SW480 (cell line): ENCODE measurements at places on chromosomes 11 and 22.
A peak's percentile ranks its signal among the peaks of the same experiment; 100 is the strongest.

DNA sequence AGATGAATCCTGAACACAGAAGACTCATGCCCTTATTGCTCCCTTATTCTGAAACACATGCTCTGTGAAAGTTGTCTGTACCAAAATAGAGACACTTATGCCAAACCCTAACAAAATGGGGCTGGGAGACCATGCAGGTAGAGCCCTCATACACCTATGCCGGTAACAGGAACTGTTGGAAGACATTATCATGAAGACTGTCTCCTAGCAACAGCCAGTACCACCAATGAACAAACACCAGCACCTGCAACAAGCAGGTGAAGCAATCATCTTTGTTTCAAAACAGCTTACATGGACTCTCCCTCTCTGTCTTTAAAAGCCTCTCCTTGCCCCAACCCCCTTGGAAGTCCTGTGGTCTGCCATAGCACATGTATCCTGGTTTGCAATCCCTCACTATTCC lies 17.2 kb downstream of the SLC5A4 start:
- no peak for DNase-seq

DNA sequence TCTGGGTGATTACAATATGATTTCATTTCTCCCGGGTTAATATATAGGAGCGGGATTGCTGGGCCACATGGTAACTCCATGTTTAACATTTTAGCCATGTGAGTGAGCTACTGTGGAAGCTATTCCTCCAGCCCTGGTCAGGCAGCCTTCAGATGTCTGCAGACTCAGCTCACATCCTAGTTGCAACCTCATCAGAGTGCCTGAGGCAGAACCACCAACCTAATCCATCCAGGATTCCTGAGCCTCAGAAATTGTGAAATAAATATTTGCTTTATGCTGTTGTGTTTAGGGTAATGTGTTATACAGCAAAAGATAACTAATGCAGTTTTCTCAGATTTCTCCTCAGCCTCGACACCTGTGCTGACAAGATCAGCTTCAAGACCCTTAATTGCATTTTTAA lies 676.8 kb downstream of the OPCML start:
- DNase-seq: no peak

GRCh38 chr11:119774172-119774763 lies 45.3 kb upstream of the NECTIN1 start:
- DNase-seq: no peak

- no peak for DNase-seq
Observed at GRCh38 chr11:44623341-44623730, 57.9 kb downstream of the CD82 start.

- DNase-seq: no peak
Observed at GRCh38 chr11:104783241-104783640, 115.0 kb downstream of the CASP12 start.

GRCh38 chr11:117842131-117842941 lies 17.8 kb upstream of the FXYD2 start:
- no peak for DNase-seq

GRCh38 chr11:63501236-63501635 lies 4.6 kb upstream of the LGALS12 start:
- DNase-seq: no peak

DNA sequence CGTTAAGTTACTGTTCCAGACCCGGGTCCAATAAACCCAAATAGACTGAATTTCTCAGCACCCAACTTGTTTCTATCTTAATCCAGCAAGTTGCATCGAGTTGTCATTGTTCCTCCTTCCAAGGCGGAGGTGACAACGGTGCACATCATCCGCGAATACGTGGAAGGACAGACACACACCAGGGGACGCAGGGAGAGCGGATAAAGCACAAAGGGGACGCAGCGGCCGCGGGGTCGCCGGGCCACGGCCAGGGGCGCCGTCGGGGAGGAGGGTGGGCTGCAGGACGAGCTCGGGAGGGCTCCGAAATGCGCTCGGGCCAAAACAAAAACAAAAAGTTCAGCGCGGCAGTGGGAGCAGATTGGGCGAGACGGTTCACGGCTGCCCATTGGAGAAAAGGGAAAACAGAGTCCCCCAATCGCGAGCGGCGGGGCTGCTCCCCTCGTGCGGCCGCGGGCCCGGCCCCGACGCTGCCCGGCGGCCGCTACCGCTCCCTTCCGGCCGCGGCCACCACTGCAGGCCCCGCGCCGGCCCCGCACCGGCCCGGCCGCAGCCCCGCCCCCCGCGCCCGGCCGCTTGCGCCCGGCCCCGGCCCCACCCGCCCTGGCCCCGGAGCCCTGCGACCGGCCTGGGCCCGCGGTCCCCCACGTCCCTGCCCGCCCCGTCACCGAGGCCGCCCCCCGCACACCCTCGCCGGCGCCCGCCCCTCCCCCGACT lies 518 bp downstream of the KMT5B start:
- peak; percentile 76 for DNase-seq

- DNase-seq: no peak
Observed at GRCh38 chr22:40691532-40691931, 12.2 kb downstream of the MCHR1 start.

- DNase-seq: no peak
Observed at GRCh38 chr11:65997286-65997685, 4.7 kb downstream of the EIF1AD start.

- DNase-seq: peak; percentile 27
Observed at GRCh38 chr11:64553554-64554201, 37.3 kb upstream of the SLC22A12 start.

- peak; percentile 43 for DNase-seq
Observed at GRCh38 chr11:119316016-119316728, 758 bp downstream of the MCAM start.

GRCh38 chr11:48013269-48013901 lies 33.0 kb downstream of the PTPRJ start:
- peak; percentile 99 for DNase-seq
